ENCODE measurements at places on chromosomes 3 and 15.

- no peak for DNase-seq
These were observed 67.0 kb upstream of the ACAN start for GRCh38 chr15:88736204-88736603.

DNA sequence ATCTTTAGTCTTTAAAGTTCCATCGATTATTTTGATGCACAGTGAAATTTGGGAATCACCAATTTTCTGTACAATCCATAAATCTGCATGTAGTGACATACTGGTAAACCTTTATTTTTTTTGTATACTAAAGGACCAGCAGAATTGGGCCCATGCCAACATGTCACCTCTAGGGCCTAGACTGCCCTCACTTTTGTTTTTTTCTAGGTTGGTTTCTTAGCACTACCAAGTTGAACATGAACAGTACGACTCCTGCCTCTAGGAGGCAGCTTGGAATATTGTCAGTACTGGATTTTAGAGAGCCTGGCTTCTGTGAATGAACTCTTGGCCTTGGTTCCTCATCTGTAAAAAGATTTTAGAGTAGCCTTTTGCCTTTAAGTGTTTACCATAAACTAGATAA lies 32.3 kb downstream of the NKIRAS1 start:
- DNase-seq = no peak

DNA sequence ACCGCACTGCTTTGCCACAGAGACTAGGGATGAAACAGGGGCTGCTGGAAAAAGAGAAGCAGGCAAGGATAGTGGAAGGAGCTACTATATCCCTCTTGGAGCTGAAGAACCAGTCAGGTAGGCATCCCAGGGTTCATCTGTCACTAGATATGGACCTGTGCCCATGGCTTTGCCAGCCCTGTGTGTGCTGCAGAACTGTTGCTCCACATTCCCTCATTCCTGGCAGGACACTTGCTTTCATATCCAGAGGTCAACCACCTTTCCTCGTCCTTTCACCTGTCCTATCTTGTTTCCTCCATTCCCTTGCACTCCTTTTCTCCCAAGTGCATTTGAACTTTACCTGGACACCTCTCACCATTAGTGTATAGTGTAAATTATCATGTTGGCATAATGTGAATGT lies 12.0 kb downstream of the SNRK start:
- DNase-seq = no peak

DNA sequence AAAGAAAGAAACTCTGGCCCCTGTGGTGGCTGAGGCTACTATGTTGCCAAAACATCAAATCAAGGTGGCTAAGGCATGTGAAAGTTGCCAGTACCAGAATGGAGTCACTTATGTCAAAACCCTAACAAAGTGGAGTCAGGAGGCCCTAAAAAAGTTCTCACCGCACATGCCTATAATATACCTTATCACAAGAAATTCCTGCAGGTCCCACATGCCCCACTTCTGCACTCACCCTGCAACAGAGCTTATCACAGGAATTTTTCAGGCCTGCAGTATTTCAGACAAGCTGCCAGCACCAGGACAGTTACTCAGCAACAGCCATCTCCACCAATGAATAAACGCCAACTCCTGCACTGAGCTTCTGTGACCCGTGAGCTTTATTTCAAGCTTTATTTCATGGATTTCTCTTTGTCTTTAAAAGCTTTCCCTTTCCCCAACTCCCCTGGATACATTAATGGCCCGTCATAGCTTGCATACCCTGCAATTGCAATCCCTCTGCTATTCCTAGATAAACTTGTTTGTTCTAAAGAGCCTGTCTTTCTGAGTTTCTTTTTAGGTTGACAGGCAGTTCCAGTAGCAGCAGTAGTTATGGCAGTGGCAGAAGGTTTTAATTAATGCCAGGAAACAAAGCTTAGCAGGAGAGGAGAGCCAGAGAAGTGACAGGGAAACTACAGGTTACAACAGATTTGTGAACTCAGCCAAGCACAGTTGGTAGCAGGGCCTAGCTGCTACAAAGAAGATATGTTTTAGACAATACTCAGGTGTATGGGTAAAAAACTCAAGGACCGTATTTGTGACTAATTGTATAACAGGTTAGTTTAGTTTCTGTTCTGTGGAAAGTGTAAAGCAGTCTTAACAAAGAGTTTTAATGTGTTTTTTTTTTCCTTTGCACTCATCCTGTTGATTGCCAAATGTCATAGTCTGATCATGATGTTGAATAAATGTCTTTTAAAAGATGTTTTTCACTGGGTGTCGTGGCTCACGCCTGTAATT lies 15.9 kb upstream of the TMEM42 start:
- DNase-seq = no peak

- no peak for DNase-seq
These were observed 9.2 kb upstream of the CD200R1L start for GRCh38 chr3:112855883-112856282.

- no peak for DNase-seq
These were observed 185.8 kb upstream of the CFAP20DC start for GRCh38 chr3:59235634-59236012.

- DNase-seq = no peak
These were observed 2.4 kb downstream of the SLC49A4 start for GRCh38 chr3:122797291-122797690.

GRCh38 chr3:128201158-128201755 lies 48.0 kb downstream of the EEFSEC start:
- no peak for DNase-seq

GRCh38 chr3:9876991-9877390 lies 3.1 kb downstream of the CIDEC start:
- DNase-seq = no peak

DNA sequence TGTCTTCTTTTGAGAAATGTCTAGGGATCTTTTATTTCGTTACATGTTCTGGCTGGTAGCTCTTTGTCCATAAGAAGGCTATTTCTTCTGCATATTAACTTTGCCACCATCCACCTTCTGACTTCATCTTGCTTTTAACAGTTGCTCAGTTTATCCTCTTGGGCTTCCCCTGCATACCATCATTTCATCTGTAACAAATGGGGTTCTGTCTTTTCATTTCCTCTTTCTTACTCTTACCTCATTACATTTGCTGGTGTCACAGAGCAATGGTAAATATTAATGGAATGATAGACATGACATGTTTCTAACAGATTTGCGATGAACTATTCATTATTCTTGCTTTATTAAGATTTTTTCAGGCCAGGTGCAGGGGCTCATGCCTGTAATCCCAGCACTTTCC lies 62.4 kb downstream of the GASK1A start:
- no peak for DNase-seq

- DNase-seq = no peak
These were observed 3.3 kb upstream of the GRIP2 start for GRCh38 chr3:14543446-14543845.

DNA sequence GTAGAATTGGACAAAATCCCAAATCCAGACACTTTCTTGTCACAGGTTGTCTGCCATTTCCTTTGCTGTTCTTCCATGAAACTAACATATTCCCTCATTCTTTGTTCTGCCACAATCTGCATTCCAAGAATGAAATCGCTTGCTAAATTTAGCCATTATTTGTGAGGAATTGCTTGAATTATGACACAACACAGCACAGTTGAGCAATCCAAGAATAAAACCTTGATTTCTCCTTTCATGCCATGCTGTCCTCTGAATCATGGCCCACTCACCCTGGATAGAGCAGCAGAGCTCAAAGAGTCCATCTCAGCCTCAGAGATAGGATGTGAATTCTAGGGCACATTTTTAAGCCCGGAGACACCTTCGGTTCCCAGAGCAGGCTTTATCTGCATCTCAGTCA lies 35.2 kb upstream of the GREM1 start:
- DNase-seq = no peak

GRCh38 chr3:178568155-178568731 lies 32.0 kb downstream of the KCNMB2 start:
- no peak for DNase-seq

- DNase-seq = no peak
These were observed 4.5 kb upstream of the MNS1 start for GRCh38 chr15:56469483-56469882.

- DNase-seq = no peak
These were observed 360.7 kb upstream of the ICE2 start for GRCh38 chr15:60839510-60840211.

All from nephron progenitor cell (in vitro differentiated cells).